Activated CD4-positive, alpha-beta T cell treated with anti-CD3 and anti-CD28 coated beads for 24 hours (primary cell): ENCODE measurements at places on chromosomes 12 and 14.

GRCh38 chr14:86057018-86057667 lies 527.2 kb downstream of the FLRT2 start:
- peak; percentile 17 for DNase-seq

DNA sequence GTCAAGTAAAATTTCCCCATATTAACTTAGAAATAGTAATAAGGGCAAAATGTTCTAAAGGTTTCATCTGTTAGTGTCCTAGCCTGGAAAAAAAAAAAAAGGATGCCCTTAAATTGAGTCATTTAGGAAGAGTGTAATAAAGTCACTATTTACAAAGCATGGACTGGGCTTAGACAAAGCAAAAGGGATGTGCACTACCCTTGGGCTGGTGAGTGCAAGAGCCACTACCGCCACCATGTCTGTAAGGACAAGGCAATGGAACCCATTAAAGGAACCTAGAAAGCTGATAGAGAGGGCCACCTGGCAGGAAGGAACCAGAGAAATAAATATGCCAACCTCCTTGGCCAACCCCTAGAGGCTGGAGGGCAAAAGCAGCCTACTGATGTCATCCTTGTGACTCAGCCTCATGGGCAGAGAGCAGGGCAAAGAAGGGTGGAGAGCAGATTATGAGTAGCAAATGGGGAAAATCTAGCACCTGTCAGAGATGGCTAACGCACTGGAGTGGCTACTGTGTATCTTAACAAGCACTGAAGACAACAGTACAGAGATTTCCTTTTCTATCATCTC lies 59.5 kb upstream of the FUT8 start:
- no peak for DNase-seq

DNA sequence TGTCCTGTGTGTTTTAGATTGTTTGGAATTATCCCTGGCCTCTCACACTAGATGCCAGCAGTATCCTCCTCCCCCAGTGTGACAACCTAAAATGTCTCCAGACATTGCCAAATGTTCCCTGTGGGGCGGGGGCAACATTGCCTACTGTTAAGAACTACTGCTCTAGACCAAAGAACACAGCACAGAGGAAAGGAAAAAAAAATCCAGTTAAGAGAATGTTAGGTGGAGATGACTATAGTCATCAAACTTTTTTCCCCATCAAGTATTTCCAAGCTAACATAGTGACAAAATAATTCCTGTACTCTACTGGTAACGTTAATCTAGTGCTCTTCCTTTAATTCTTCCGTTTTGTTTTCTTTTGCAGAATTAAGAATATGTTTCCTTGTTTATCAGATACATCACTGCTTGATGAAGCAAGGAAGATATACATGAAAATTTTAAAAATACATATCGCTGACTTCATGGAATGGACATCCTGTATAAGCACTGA lies 3.5 kb downstream of the CDKN1B start:
- no peak for DNase-seq

DNA sequence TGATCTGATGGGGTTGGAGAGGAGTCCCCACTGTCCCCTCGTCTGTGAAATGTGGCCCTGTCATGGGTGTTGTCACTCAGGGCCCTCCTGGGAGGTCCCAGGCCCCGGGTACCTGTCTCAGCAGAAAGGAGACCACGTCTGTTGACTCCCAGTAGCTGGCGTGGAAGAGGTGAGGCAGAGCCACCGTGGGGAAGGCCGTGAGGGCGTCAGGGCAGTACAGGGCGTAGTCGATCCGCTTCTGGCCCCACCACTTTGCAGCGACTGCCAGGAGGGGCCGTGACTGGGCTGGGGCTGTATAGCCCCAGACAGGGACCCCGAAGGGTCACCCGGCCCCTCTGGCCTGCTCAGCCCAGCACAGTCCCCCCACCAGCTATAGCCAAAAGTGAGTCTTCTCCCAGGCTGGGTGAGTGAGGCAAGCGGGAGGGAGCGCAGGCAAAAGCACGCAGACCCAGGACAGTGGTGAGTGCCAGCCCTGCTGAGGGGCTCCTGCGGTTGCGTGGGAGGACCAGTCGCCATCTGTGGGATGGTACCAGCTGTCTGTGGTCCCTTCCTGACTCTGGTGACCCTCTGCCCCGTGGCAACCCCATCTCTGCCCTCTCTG lies 8.2 kb downstream of the ARL6IP4 start:
- DNase-seq = no peak

GRCh38 chr12:130203151-130203550 lies 40.9 kb downstream of the FZD10 start:
- DNase-seq = no peak

- DNase-seq = no peak
Measured at GRCh38 chr14:50350975-50351374, 38.9 kb downstream of the DMAC2L start.

- no peak for DNase-seq
Measured at GRCh38 chr14:74832849-74833248, 43.1 kb downstream of the PROX2 start.

GRCh38 chr14:81200054-81200453 lies 20.7 kb downstream of the GTF2A1 start:
- no peak for DNase-seq

- no peak for DNase-seq
Measured at GRCh38 chr12:68377881-68378280, 45.7 kb upstream of the MDM1 start.

DNA sequence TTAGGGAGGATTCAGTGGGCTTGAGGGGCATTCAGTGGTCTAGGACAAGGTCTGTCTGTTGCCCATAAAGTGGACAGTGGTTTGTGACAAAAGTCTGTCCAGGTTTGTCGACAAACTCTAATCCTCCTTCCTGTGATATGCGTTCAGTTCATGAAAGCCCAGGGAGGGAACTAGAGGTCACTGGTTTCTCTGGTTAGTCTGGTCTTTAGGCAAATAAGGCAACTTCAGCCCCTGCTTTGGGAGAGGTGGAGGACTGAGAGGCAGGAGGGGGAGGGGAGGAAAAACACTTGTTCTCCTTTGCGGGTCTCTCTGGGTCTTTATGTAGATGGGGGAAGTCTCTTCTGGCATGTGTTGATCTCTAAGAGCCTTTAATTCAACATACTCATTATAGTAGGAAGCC lies 235.1 kb upstream of the PWP1 start:
- no peak for DNase-seq

DNA sequence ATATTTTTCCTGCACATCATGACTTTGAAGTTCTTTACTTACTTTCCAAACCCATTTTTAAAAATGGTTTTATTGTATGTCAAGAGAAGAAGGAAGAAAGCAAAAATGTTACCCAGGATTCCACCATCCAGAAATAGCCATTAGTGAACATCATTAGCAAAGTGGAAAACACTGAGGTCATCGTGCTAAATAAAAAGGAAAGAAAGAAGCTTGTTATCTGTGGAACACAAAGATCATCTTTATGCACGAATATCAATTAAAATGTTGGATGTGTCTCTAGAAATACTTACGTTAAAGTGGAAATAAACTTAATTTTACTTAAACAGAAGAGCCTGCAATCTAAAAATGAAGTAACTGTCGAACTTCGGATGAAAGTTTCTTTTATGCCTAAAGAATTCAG lies 27.3 kb downstream of the SFSWAP start:
- DNase-seq = no peak

- DNase-seq = no peak
Measured at GRCh38 chr12:90712671-90713070, 242.3 kb downstream of the CCER1 start.

GRCh38 chr12:56084958-56085543 lies 5.1 kb downstream of the ERBB3 start:
- DNase-seq = no peak

GRCh38 chr14:51979088-51979709 lies 10.1 kb upstream of the RTRAF start:
- DNase-seq = peak; percentile 85

- no peak for DNase-seq
Measured at GRCh38 chr14:33781236-33781635, 169.6 kb downstream of the EGLN3 start.

DNA sequence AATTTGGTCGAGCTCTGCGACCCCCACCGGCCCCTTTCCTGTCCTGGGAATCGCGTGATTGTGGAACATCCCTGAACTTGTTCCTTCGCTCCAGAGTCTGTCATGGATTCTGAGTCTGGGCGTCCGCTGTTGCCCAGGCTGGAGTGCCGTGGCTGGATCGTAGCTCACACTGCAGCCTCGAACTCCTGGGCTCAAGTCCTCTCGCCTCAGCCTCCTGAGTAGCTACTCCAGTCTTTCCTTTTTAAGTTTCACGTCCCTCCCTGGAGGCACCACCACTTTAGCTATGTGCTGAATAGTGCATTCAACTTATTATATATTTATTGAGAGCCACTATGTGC lies 698 bp downstream of the ACOT6 start:
- DNase-seq = peak; percentile 3
